ENCODE measurements at places on chromosomes 4 and X.

DNA sequence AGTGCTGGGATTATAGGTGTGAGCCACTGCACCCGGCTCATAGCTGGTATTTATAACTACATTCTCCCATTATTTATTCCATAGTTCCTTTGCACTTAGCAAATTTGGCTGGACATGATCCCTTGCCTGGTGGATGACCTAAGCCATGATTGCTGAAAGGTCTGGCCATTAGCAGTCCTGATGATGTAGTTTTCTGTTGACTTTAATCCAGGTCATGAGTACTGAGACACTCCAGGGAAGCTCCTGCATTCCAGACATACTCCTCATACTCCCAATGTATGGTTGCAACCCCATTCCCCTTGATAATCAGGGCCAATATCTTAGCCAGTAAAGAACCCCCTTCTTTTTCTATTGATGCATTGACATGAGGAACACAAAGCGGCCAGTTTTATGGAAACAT is 24.4 kb upstream of the MGST2 start:
- DNase-seq: no peak

GRCh38 chr4:15547392-15547791 is 77.7 kb downstream of the CC2D2A start:
- no peak for DNase-seq

DNA sequence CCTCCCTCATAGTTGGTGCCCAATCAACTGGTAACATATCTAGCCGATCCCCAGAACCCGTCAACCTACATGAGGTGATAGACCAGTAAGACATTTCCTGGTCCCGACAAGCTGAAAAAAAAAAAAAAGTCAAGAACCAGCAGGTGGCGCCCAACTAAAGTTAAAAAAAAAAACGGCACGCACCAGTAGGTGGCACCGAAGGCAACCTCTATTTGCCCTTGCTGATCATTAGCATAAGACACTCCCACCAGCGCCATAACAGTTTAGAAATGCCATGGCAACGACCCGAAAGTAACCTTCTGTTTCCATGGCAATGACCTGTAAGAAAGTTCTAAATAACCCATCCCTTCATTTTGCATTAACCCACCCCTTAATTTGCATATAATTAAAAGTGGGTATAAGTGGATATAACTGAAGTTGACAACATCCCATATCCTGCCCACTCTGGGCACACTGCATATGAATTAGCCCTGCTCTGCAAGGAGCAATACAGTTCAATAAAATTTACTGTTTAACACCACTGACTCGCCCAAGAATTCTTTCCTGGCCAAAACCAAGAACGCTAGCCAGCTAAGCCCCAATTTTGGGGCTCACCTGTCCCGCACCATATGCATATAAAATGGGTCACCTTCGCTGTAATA is 83.9 kb upstream of the SPANXB1 start:
- DNase-seq: no peak

DNA sequence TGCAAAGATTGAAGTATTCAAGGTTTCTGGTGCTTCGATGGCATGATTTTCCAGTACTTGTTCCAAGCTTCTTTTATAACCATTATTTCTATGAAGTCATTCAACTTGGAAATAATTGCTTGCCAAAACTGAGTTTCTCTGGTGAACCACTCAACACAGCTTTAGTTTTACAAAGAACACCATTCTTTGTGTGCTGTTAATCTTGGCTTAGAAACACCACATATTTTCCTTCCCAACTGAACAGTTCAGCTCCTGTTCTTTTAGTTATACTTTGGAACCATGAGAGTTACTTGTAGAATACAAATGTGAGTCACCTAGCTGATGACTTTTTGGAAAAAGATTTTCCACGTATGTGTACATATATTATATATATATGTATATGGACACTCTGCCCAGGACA is 32.7 kb downstream of the TMEM47 start:
- DNase-seq: no peak

- no peak for DNase-seq
These were observed 1199.1 kb downstream of the ADGRL3 start for GRCh38 chr4:62399242-62399641.

DNA sequence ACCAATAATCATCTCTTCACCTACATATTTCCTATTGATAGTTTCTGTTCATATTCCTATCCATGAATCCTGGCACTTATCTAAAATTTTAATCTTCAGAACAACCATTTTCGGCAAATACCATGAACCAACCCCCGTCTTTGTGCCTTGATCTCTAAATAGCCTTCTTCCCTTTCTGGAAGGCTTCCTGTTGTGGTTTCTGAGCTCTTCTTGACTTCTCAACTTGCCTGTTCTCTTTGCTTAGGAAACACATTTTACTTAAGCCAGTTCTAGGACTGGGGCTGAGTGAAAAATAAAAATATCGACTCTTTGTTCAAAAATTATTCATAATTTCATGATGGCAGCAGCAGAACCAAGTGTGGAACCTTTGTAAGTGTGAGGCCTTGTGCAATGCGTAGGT is 882.4 kb downstream of the C4orf33 start:
- DNase-seq: no peak

- no peak for DNase-seq
These were observed 17.3 kb upstream of the LAP3 start for GRCh38 chr4:17559709-17560048.

- no peak for DNase-seq
These were observed 257.8 kb upstream of the NRK start for GRCh38 chrX:105564501-105564900.

All from omental fat pad (tissue), 4 donors.